ENCODE measurements at places on chromosomes 4 and X.

DNA sequence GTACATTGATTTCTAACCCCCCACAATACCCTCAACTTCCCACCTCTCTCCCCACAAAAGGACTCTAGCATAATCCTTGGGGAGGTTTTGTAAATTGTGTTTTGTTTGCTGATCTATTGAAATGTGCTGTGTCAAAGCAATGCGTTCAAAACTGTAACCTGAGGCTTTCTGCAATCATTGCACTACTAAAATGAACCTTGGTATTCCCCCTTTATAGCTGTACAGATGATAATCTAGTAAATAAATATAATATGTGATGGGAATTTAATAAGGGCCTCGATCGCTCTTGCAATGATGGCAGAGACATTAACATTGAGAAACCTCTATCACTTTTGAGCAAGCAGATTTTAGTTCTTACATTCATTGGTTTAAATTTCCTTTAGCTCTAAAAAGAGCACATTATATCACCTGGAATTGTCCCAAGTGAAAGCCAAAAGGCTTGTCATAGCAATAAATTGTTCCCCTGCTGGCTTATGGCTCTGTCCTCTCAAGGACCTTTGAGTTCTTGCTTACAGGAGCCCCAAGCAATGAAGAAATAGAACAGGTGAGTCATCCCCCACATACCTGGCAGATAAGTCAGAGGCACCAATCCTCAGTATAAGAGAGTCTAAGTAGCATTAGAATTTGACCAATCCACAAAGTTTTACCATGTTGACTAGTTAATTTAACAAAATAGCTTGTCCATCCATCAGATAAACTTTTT lies 18.4 kb upstream of the ACE2 start:
- DNase-seq = no peak

DNA sequence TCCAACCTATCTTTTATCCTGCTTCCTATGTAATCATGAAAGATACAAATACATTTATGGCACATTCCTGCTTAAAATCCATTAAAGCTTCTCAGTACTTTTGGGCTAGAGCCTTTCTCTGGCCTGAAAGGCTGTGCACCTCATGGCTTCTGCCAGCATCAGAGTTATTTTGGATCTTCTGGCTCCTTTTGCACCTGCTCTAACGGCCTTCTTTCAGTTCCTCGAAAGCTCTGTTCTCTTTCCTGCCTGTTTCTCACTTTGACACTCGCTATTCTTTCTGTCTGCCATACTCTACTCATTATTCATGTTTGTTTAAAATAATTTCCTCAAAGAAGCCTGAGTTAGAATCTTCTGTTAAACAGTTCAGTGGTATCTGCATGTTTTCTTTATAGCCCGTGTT lies 86.0 kb downstream of the LRP2BP start:
- no peak for DNase-seq

- no peak for DNase-seq
Measured at GRCh38 chrX:53077207-53078197, 4.7 kb upstream of the TSPYL2 start.

- no peak for DNase-seq
Measured at GRCh38 chr4:86769794-86770193, 79.4 kb downstream of the SLC10A6 start.

DNA sequence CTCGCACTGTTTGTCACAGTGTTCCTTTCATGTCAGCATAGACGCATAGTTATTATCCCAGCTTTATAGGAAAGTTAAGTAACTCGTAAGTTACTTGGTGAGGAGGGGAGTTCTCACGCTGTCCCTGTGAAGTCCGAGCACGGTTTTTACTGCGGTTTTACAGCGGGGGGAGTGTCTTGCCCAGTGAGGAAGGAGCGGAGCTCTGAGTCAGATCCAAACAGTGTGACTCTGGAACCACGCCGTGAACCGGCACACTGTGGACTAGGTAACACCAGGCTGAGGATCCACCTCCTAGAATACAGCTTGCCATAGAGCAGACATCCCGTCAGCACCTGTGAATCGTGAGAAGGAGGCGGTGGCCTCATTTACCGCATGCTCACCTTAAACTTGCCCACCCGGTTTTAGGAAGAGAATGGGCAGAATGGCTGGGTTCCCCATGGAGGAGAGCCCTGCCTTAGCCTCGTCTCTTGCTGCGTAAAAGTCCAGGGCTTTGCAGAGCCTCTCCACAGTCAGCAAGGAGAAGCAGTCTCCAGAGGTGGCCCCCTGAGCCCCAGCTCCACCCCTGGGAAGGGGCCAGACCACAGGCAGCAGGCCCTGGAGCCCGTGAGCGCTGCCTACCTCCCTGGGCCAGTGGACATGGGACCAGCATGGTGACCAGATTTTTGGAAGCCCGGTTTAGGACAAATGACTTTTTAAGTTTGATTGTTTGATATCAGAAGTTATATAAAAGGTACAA lies 40.2 kb upstream of the HGFAC start:
- DNase-seq = no peak

- no peak for DNase-seq
Measured at GRCh38 chr4:47213971-47214370, 182.6 kb downstream of the GABRB1 start.

- DNase-seq = no peak
Measured at GRCh38 chr4:94127707-94128328, 79.8 kb upstream of the SMARCAD1 start.

DNA sequence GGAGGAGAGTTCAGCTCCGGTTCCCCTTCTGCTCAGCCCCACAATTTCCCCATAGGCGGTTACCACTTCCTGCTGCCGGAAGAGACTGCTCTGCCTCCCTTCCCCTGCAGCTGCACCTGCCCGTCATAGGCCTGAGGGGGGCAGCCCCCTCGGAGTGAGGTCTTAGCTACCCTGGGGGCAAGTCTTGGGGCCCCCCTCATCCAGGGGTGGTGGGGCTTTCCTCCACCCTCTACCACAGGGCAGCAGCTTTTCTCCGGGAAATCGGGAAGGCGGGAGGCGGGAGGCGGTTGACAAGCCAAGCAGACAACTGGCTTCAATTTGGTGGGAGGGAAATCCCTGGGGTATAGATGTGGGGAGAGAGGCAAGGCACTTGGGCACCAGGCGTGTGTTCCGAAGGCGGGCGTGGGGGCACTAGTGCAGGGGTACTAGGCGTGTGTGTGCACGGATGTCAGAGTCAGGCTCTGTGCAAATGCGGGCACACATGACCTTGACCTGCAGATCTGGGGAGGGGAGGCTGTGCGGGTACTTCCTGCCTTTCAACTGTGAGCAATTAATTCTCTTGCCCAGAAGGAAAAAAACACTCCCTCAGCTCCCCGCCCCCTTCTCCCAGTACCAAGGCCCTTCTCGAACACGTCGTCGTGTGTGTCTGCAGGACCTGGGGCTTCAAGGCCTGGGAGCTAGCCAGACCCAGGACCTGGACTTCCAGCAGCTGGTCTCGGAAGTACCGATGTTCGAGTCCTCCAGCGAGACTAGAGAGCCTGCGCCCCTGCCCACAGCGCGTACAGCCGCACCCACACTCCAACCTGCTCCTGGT lies 1.0 kb upstream of the ARHGAP4 start:
- DNase-seq = no peak

GRCh38 chr4:86891762-86892635 lies at the start of gene C4orf36:
C4orf36 (minus strand) TSS chr4:86892422; CDS start chr4:86891520, 902 bp downstream.
- DNase-seq = peak; percentile 11

DNA sequence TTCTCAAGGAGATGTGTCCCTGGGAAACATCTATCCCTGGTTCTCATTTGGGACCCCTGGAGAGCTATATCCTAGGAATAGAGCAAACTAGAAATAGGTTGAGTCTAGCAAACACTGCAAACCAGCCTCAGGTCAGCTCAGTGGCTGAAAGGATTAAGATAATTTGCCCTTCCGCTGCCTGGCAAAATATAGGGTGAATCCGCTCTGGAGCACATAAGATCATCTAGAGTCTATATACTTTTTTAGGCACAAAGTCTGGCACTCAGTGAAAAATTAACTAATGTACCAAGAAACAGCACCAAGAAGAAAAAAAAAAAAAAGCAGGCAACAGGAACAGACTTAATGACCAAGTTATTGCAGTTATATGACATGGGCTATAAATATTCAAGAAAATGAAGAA lies 7.3 kb upstream of the GUCY2F start:
- DNase-seq = no peak

GRCh38 chr4:13908455-13908854 lies 280.9 kb upstream of the BOD1L1 start:
- no peak for DNase-seq

GRCh38 chr4:163598489-163598888 lies 104.0 kb downstream of the TMA16 start:
- DNase-seq = no peak

Measured in stimulated activated CD4-positive, alpha-beta T cell treated with anti-CD3 and anti-CD28 coated beads, Interleukin-1b, Interleukin-23, amount 100 ng/mL, for 24 hours (primary cell).